AG09309 (cell line): ENCODE measurements at places on chromosomes 11 and 22.

- DNase-seq: no peak
These were observed 755.8 kb downstream of the NTM start for GRCh38 chr11:132125988-132126871.

GRCh38 chr11:9675691-9676090, 11.8 kb downstream of the SWAP70 start:
- DNase-seq: no peak

GRCh38 chr22:24445481-24446259, 18.3 kb downstream of the ADORA2A start:
- DNase-seq: no peak

DNA sequence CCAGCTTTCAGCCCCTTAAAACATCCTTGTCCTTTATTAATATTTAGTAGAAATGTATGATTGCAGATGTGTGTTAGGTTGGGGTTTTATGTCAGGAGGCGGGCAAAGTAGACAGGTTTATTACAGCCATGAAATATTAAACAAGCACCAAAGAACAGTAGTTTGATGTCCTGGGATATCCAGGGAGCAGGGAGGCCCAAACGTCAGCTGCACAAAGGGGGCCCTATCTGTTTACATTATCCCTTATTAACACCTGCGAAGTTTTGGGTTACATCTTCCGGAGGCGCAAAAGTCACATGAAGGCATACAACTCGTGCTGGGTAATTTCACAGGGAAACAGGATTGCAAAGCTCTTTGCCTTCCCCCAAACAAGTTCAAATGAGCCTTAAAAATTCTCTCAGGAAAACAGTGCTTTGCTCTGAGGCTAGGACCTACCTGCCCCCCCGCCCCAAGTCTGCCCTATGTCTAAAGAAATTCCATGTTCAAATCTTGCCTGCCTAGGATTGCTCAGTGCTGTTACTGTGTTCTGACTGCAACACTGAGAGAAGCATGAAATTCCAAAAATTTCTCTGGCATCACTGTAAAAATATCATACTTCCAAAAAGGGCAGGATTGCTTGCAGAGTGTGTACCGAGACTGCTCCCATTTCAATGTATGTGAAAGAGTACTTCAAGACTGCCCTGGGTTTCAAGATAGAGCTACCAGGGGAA, 8.9 kb downstream of the MN1 start:
- no peak for DNase-seq

- no peak for DNase-seq
These were observed 480.3 kb downstream of the BRD1 start for GRCh38 chr22:49347376-49347775.

- DNase-seq: no peak
These were observed 38.6 kb downstream of the TMEM135 start for GRCh38 chr11:87076260-87076783.
